Stimulated activated CD4-positive, alpha-beta T cell treated with anti-CD3 and anti-CD28 coated beads, Interleukin-2, amount 100 ng/mL, for 4 hours (primary cell): ENCODE measurements at places on chromosomes 12 and 14.

- no peak for DNase-seq
Observed at GRCh38 chr14:100709289-100710284, 17.1 kb upstream of the DLK1 start.

- DNase-seq = no peak
Observed at GRCh38 chr12:123127182-123127495, 23.8 kb downstream of the PITPNM2 start.

GRCh38 chr14:87866116-87866515 is 126.9 kb downstream of the GALC start:
- no peak for DNase-seq

- no peak for DNase-seq
Observed at GRCh38 chr12:3432868-3433267, 58.1 kb upstream of the PRMT8 start.

- no peak for DNase-seq
Observed at GRCh38 chr14:61643555-61643954, 51.8 kb upstream of the HIF1A start.

DNA sequence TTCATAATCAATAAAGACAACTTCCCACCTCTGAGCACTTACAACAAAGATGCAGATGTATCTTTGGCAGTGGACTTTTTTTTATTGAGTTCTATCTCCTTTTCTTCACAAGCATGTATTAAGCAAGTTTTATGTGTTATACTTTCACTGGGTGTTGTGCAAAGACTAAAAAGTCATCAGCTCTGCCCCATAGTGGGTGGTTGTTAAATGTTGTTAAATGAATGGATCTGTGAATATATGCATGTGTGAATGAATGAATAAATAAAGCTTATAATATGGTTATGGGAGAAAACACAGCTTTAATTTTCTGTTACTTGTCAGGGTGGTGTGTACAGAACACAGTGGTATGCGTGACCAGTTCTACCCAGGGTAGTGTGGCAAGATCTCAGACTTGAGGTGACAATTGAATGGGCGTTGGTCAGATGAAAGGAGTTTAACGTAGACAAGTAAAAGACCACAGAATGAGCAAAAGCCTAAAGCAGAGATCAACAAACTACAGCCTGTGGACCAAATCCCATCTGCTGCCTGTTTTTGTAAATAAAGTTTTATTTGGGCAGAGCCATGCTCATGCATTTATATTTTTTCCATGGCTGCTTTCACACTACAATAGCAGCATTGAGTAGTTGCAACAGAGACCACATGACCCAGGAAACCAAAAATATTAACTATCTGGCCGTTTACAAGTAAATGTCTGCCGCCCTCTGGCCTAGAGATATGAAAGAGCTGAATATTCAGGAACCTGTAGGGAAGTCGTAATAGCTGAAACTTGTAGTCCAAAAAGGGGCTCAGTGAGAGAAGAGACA is 207.4 kb upstream of the EEA1 start:
- DNase-seq = no peak

DNA sequence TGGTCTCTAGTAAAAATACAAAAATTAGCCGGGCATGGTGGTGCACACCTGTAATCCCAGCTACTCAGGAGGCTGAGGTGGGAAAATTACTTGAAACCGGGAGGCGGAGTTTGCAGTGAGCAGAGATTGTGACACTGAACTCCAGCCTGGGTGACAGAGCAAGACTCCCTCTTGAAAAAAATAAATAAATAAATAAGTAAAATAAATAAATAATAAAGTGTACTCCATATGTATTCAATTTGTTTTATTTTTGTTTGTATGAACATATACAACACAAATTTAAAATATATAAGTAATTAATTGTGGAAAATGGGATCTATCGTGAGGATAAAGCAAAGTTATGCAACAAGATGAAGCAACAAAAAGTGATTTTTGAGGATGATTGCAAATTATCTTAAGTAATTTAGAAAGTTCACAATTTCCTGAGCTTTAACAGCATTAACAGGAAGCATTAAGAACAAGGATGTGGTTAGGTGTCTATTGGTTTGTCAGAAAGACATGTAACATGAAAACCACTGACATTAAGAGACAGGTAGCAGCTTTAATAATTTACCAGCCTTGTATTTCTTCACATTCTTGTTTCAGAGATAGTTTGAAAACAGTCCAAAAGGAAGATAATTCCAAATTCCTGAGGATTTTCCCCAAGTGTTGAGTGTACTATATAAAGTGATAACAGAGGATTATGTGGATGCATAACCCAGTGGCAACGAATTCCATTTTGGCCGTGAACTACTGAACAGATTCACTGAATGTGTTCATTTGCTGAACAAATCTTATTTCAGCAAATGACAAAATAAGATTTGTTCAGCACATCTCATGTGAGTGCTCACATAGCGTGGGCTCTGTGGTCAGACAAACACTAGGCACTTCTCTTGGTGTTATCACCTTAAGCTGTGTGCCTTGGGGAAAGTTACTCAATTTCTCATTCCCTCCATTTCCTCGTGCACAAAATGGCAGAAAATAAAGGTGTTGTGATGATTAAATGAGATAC is 68.6 kb upstream of the RESF1 start:
- no peak for DNase-seq

DNA sequence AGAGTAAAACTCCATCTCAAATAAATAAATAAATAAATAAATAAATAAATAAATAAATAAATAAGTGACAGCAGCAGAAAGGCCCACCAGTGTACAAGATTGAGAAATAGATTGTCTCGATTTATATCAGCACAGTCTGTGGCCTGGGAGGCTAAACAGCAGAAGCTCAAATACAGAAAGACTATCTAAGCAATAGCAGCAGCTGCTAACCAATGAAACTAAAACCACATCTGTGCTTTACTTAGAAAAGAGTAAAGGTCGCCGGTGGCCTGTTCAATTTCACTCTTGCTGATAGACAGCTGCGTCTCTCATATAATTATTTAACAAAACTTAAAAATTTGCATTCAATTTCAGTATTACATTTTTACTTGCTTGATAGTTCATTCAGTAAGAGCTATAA is 325.7 kb downstream of the CEP128 start:
- no peak for DNase-seq

DNA sequence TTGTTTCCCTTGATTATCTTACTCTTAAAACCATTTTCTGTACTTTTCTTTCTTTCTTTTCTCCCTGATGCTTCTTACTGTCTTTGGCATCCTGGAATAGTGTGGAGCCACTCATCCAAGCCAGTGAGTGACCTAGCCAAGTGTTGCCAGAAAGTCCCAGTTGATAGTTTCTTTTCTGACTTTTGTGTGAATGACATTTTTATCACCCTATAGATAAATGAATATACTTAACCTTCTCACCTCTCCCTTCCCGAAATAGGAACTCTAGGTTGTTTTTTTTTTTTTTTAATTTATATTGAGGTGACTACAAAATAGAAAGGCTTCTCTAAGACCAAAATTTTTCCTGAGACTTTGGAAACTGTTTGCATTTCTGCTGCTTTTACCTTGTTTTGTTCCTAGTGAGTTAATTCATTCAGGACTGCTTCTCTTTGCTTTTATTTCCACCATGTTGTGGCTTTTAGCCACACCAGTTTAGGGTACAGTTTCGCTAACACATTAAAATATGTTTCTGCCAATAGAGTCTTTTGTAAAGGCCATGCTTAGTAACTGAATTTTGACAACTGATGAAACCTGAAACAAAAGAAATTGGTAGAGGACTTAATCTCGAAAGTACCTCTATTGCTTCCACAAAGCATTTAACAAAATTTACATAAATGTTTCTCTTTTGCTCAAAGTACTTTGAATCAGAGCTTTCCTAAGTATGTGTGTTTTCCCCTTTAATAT is 194.6 kb downstream of the ERC1 start:
- no peak for DNase-seq

DNA sequence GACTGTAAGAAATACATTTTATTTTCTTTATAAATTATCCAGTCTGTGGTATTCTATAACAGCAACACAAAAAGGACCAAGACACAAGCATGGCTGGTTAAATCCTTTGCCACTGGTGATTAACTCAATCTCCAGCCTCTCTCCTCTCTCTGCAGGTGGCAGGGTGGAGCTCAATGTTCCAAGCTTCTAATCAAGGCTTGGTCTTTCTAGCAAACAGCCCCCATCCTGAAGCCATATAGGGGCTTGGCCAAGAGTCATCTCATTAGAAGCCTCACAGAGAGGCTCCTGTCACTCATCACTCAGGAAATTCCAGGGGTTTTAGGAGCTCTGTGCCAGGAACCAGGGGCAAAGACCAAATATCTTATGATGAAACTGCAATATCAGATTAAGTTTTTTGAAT is 12.0 kb downstream of the C12orf75 start:
- DNase-seq = no peak

GRCh38 chr12:124762791-124763593 is 100.7 kb downstream of the SCARB1 start:
- peak; percentile 43 for DNase-seq

- DNase-seq = no peak
Observed at GRCh38 chr12:83015390-83016217, 328.9 kb downstream of the TMTC2 start.

GRCh38 chr12:80810874-80811273 is 94.2 kb downstream of the MYF5 start:
- DNase-seq = no peak

DNA sequence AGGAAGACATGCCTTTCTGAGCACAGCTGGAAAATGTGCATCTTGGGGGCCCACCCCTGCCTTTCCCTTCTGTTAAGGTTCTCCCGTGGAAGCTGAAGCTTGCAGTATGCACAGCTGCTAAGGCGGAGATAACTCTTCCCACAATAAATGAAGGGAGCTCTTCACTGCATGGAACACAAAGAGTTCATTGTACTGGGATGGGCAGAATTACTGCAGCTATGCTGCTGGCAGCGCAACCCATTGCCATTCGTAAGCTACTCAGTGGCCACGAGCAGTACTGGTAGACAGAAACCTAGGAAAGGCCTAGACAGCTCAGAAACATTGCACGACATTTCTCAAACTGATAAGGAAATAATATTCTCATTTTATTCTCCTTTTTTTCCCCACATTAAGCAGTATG is 310.2 kb downstream of the MDGA2 start:
- no peak for DNase-seq

GRCh38 chr14:69931960-69932359 is 52.7 kb downstream of the SMOC1 start:
- no peak for DNase-seq

GRCh38 chr14:91245029-91245428 is 525 bp upstream of the GPR68 start:
- DNase-seq = peak; percentile 64

GRCh38 chr12:88235183-88235833 is 93.2 kb downstream of the TMTC3 start:
- no peak for DNase-seq

DNA sequence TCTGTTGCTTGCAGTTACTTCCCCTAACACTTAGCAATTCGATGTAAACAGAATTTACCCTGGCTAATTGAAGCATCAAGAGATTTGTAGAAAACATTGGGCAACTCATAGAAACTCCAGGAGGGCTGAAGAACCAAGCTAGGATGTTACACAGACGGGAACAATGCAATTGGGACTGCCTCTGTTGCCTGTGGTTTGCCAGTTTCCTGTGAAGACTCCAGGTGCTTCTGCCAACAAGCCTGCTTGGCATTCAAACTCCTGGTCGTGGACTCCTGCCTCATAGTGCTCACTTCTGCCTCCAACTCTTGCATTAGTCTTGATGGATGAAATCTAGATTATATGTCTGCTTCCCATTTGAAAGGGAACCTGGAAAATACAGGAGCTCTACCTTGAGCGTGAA is 246.0 kb downstream of the BMP4 start:
- no peak for DNase-seq

GRCh38 chr14:22849212-22849819 is 12.9 kb downstream of the MMP14 start:
- no peak for DNase-seq

- DNase-seq = no peak
Observed at GRCh38 chr14:52044791-52045522, 23.9 kb downstream of the NID2 start.

DNA sequence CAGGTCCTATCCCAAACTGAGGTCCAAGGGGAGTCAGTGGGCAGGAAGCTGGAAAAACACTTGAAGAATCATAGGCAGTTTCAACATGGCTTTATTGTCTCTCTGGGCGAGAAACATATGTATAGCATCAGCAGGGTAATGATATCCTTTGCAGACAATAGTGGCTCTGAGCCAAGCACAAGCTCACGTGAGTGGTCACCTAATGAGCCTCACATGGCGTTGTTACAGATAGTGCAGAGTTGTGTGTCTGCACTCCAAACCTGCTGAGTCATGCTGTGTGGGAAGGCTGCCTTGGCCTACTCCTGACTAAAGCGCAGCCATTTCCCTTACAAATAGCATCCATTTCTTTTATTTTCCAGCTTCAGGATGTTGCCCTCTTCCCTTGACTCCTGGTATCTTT is 105.2 kb upstream of the SYT1 start:
- no peak for DNase-seq

DNA sequence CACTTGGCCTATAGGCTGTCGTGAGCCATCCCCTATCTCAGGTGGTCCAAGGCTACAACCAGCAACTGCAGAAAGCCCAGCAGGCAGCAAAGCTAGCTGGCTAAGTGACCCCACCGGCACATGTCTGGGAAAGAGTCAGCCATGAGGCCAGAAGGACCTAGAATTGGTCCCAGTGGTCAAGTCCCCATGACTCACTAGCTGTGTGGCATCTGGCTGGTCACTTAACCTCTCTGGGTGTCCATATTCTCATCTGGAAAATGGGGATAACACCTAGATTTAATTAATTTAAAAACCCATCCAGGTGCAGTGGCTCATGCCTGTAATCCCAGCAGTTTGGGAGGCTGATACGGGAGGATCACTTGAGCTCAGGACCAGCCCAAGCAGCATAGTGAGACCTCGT is 37.6 kb downstream of the SYNE3 start:
- no peak for DNase-seq

DNA sequence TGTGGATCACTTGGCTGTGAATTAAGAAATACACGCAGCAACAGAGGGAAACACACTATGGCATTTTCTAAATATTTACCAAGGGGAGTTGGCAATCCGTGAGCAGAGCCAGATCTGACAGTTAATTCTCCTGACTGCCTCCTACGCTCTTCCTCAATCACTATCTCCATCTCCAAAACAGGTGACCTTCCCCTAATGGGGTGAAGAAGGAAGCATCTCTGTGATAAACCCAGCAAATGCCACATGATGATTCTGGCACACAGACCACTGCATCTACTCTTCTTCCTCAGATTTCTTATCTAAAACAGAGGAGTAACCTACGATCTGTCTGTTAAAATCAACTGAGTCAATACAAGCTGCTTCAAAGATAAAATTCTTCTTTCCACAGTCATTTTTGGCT is 4.4 kb downstream of the SPTB start:
- no peak for DNase-seq

GRCh38 chr12:57087010-57087690 is 1.8 kb upstream of the NAB2 start:
- peak; percentile 96 for DNase-seq

GRCh38 chr12:21478756-21479455 is 22.5 kb downstream of the RECQL start:
- DNase-seq = no peak
